ENCODE measurements at places on chromosomes 5 and 9.

DNA sequence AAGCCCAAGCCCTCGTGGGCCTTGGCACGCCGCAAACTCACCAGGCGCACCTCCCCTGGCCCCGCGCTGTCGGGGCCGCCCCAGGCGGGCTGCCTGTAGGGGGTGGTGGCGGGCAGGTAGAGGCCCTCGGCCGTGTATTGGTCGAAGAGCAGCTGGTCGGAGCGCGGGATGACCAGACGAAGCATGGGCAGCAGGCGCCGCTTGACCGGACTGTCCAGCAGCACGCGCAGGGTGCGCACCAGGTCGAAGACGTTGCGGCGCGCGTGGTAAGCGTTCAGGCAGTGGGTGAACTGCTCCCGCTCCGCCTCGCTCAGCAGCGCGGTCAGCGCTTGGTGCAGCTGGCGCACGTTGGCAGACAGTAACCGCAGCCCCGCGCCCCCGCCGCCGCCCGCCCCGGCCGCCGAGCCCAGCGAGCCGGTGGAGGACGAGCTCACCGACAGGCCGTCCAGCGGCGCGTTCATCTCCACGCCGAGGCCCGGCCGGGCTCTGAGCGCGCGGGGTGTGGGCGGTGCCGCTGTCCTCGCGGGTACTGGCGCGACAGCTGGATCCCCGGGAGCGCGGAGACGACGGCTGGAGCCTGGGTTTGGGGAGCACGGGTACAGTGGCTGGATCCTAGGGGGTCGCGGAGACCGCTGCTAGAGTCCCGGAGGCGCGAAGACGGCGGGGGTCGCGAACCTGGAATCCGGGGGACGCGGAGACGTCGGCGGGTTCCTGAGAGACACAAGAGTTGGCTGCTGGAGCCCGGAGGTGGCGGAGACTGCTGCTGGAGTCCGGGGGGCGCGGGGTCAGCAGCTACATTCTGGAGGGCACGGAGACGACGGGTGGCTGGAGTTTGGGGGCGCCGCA lies 709 bp downstream of the WHRN start:
- peak; percentile 49 for DNase-seq

DNA sequence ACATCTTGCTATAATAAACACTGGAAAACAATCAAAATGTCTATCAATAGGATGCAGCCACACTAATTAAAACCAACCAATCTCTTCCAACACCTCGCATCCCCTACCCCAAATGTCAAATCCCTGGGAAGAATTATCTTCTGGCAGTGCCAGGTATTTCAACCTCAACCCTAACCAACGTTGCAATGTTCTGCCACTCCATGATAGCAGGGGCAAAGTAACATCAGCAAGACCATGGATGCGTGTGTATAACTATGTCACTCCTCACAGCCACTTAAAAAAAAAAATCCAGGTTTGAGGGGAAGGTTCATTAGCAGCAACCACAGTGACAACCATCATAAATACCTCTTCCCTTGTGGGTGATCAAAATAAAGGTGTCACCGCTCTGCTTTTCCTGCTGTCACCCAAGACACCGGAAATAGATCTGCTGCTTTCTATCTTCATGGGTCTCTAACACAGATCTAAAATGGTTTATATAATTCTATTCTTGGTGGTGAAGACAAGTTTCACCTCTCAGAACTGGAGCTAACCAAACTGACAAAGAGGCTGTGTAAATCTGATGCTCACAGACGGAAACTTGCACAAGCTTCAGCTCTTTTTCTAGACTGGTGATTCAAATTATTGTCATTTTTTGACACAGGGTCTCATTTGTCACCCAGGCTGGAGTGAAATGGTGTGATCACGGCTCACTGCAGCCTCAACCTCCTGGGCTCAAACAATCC lies 9.9 kb downstream of the HSPA9 start:
- no peak for DNase-seq

DNA sequence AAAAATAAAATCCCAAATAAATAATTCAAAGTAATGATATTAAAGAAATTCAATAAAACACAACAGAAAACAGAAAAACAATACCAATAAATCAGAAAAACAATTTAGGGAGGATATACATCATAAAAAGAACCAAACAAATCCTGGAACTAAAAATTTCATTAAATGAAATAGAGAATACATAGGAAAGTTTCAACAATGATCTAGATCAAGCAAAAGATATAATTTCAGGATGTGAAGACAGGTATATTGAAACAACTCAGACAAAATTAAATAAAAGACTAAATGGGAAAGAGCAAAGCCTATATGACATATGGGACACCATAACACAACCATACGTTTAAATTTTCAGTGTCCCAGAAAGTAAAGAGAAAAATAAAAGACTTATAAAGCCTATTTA lies 85.1 kb upstream of the GHR start:
- DNase-seq, result no peak

GRCh38 chr5:97243353-97243752 lies 60.3 kb upstream of the RIOK2 start:
- DNase-seq, result no peak

- DNase-seq, result no peak
Measured at GRCh38 chr9:138047469-138048040, 170.0 kb downstream of the CACNA1B start.

DNA sequence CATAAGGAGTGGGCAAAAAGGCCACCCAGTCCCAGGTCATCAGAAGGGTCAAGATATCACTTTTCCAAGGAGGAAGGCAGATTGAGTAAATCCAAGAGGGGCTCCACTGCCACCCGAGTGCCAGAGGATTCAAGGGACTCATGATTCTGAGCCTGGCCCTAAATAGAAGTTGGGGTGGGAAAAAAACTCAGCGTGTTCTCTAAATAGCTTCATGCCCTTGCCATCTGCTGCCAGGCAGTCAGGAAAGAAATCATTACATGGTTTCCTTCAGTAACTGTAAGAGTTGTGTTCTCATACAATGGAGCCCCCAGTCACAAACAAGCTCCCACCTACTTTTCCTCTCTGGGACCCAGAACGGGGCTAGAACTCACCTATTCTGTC lies 37.2 kb downstream of the SAR1B start:
- DNase-seq, result no peak

GRCh38 chr5:52915176-52915875 lies 73.8 kb upstream of the ITGA2 start:
- DNase-seq, result peak; percentile 38

DNA sequence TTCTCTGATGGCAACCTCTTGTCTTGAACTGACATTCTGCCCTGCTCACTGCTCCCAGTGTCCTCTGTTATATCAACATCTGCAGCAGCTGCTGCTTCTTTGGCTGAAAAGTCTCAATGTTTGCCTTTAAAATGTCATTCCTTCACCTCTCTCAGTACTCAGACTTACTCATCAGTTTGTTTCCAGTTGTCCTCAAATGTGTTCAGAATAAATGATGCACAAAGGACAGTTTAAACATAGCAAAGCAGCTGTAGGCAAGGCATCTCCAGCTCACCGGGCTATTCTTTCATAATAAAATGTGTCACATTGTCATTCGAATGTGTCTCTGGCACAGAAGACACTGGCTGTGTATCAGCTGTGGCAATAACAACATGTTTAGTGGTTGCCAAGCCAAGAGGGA lies 590.9 kb upstream of the ZNF608 start:
- no peak for DNase-seq

- DNase-seq, result no peak
Measured at GRCh38 chr5:38434966-38435705, 121.3 kb downstream of the LIFR start.

DNA sequence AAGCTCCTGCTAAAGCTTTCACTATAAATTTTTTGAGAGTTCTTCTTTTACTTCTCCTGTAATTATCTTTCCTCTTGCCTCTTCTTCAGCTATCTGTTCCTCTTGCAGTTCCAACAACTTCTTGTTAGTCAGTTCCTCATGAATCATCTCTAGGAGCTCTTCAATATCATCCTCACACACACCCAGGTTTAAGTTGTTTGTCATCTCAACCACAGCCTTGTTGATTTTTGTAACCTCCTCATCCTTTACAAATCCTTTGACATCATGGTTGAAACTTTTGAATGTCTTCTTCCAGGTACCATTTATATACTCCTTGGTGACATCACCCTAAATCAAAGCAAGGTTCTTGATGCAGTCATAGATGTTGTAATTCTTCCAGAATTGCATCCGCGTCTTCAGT lies 106.3 kb upstream of the MAMDC2 start:
- DNase-seq, result no peak

DNA sequence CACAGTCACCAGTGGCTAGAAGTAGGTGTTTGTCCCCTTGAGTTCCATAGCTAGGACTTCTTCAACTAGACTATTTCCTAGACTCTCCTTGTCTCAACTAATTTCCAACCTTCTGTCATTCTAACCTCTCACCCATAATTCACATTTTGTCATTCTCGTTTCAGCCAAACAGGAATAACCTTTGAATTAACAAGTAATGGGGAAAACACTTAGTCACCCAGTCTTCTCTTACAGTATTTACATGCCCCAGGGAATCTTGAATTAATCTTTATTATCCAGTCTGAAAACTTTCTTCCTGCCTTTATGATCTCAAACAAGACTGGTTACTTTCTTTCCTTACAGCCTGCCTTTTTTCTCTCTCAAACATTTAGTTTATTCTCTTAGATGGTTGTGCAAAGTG lies 63.3 kb upstream of the RUSC2 start:
- DNase-seq, result no peak

DNA sequence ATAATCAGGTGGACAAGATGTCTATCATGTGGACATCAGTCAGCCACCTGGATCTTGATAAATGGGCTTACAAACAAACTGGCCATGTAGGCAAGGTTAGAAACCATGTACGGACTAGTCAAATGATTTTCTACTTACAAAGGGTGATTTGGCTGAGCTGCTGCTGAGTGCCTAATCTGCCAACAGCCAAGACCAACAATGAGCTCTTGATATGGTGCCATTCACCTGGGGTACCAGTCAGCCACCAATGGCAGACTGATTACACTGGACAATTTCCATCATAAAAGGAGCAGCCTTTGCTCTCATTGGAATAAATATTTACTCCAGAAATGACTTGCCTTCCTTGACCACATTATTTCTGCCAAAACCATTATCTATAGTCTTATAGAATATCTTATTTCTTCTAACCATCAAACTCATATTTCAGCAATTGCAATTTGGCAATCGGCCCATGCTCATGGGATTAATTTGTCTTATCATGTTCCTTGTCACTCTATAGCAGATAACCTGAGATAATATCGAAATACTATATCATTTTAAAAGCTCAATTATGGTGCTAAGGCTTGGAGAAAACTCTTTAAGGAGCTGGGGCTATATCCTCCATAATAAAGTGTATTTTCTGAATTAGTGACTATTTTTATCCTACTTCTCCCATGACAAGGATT lies 135.1 kb downstream of the SLC25A46 start:
- no peak for DNase-seq

GRCh38 chr5:102622262-102622661 lies 123.5 kb upstream of the SLCO6A1 start:
- DNase-seq, result no peak

DNA sequence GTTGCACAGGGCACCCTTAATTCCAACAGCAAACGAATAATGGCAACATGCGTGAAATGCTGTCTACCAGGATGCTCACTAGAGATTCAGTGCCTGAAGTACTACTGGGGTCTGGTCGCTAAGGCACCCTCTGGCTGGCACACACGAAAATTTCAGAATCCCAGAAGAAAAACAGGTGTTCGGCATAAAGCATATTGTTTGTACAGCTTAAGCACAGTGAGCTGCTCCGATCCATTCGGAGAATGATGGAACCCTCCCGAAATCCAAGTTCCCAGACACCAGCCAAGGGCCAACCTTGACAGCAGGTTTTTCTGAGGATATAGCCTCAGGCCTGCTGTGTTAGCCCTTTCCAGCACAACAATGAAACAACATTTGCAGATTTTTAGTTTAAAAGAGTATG lies 61.4 kb upstream of the ALDH1B1 start:
- no peak for DNase-seq

DNA sequence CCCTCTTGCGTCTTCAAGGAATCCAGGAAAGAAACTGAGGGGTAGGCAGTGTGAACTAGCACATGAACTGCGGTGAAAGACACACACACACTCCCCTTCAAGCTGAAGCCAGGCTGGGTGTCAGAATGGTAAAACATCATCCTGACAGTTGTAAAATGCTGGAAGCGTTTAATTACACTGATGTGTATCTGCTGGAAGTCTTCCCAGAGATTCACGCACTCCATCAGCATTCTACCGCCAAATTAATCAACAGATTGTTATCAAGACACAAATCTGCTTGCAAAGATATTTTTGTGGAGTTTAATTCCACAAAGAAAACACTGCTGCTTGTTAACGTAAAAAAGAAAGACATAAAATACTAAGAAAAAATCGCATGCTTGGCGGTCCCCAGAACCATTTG lies 241.0 kb upstream of the NFIL3 start:
- no peak for DNase-seq

DNA sequence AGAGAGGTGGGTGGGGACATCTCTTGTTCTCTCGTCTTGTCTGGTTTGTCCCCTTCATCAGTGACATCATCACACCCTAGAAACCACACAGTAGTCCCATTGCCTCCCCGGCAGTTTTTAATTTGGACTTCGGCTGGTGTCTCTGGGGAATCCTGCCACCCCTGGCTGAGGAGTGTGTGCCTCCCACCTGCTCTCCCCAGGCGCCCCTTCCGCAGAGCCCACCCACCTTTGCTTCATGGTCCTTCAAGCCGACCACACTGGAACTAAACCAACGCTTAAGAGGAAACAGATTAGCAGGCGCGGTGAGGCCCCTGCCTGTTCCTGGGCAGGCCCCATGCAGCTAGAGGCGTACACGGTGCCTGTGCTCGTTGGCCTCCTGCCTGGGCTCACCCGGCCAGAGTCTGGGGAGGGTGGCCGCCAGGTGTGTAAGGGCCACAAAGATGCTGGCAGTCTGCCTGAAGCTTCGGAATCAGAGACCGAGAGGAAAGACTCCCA lies 107.6 kb upstream of the SPRY4 start:
- no peak for DNase-seq

- peak; percentile 87 for DNase-seq
Measured at GRCh38 chr9:36102742-36103495, 33.6 kb upstream of the GLIPR2 start.

- DNase-seq, result no peak
Measured at GRCh38 chr9:16157216-16157615, 604.4 kb downstream of the CCDC171 start.

- DNase-seq, result no peak
Measured at GRCh38 chr5:123425431-123425830, 2.2 kb upstream of the CEP120 start.

GRCh38 chr9:125794708-125795107 lies 47.5 kb downstream of the PBX3 start:
- no peak for DNase-seq

DNA sequence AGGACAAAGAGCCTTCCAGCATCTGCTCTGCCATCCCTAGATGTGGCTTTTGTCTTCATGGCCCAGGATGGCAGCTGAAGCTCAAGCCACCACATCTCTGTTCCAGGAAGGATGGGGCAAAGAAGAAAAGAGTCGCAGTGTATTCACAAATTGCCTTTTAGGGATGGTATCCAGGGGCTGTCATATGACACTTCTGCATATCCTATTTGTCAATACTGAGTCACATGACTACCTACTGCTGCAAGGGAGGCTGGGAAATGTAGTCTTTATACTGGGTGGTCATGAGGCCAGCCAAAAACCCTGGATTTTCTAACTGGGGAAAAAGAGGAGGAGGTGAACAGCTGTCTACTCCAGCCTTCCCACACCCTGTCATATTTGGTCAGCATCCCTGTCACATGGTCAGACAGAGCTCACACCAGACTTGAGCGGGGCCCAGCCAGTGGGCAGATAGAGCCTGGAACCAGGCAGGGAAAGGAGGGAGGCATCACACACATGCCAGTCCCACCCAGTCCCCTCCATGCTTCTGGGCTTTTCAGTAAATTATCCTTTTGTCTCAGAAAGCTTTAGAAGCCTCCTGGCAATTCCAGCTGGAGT lies 52.0 kb downstream of the OLFM1 start:
- DNase-seq, result no peak

GRCh38 chr5:82421119-82421518 lies 143.0 kb upstream of the RPS23 start:
- no peak for DNase-seq
